ENCODE measurements at places on chromosomes 7 and 10. TPM values are rescaled to one million over a fixed set of nuclear protein-coding genes. Genes with fewer than 3 reads are reported as not detected.

GRCh38 chr10:130167707-130168106 is 31.5 kb downstream of the GLRX3 start:
- DNase-seq, result no peak

DNA sequence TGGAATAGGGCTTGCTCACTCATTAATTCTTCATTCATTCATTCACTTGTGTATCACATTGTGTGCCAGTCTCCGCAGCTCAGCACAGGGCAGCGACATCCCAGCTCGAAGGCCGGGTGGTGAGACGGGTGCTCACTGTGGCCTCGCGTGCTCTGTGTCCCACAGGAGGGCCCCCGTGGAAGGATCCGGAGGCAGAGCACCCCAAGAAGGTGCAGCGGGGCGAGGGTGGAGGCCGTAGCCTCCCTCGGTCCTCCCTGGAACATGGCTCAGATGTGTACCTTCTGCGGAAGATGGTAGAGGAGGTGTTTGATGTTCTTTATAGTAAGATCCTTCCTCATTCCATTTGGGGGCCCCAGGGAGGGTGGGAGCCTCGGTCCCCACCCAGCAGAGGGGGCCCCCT is 61.6 kb downstream of the GTF2IRD1 start:
- DNase-seq, result no peak

DNA sequence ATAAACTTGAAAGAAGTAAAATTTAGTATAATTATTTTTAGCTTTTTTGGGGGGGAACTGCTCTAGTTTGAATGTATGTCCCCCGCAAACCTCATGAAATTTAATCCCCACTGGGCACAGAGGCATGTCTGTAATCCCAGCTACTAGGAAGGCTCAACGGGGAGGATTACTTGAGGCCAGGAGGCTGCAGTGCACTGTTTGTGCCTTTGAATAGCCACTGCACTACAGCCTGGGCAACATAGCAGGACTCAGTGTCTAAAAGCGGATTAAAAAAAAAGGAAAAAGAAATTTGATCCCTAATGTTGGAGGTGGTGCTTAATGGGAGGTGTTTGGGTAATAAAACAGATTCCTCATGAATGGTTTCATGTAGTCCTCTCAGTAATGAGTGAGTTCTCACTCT is 43.1 kb upstream of the PHF14 start:
- DNase-seq, result no peak

DNA sequence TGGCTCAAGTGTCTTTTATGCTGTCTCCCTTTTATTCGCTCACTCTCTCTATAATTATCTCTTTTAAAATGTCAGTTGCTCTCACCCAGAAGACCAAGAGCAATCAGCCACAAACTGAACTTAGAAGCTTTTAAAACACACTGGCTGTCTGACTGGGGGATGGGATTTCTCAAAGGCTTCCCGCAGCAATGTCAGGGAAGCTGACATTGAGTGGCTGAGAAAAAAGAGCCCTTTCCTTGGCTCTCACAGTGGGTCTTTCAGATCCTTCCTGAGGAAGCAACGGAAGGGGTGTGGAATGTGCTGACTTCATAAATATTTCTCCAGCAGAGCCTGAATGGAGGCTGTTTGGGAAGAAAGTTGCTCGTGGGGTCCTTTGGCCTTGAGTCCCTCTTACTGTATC is 445.7 kb upstream of the C7orf33 start:
- DNase-seq, result no peak

GRCh38 chr10:109689785-109690184 is 233.5 kb downstream of the XPNPEP1 start:
- no peak for DNase-seq

- DNase-seq, result no peak
These were observed 28.3 kb downstream of the C10orf120 start for GRCh38 chr10:122671355-122671754.

- no peak for DNase-seq
These were observed 1.5 kb upstream of the SAP25 start for GRCh38 chr7:100575206-100575631.

DNA sequence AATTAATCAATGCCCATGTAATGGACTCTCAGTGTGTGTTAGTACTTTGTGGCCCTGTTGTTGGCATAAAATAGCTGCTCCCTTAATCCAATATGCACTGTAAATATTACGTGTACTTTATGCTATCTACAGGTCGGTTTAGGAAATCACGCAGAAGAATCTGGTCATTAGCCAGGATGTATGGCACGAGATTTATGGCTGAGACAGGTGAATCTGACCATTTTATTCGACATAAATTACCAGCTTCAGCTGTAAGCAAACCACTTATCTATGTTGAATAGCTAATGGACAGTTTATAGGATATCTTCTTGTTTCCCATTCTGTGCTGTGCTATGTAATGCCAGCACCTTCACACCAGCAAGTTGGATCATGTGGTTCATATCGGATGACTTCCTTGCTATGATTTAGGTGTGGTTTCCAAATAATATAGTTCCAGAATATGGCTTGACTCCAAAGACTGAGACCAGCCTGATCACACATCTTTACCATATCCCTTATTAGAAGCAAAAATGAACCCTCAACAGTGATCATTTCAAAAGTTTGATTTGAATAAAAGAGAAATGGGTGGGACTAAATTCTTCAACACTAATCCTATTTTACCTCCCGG is 301.4 kb downstream of the AHR start:
- no peak for DNase-seq

DNA sequence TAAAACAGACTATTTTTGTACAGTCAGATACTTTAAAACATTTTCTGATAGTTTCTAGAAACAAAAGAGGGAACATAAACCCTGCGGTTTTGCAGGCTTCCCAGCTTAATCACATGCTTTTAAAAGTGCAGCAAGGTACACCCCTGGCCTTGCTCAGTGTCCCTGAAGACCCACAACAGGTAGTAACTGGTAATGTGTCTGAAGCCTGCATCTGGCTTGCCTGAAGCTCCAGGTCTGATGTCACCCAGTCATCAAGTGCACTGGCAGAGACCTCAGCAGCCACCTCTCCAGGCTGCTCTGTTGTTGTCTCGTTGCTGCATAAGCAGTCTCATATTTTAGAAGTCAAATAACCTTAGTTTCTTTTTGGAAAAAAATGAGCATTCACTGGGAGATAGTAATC is 376.1 kb upstream of the MTPN start:
- no peak for DNase-seq

DNA sequence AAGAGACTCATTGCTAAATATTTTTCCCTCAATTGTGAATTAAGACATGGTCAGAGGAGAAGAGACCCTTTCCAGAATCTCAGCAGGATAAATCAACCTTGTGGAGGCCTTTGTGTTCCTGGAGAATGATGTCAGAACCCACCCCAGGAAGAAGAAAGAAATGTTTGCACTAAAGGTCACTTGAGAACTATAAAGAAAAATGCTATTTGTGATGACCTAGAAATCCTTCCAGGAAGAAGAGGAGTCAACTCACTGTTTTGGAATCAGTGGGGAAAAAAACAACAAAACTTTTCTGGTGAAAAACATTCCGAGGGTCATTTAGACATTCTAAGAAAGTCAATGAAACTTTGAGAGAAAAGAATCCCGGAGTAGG is 129.1 kb upstream of the ANKRD1 start:
- DNase-seq, result no peak

DNA sequence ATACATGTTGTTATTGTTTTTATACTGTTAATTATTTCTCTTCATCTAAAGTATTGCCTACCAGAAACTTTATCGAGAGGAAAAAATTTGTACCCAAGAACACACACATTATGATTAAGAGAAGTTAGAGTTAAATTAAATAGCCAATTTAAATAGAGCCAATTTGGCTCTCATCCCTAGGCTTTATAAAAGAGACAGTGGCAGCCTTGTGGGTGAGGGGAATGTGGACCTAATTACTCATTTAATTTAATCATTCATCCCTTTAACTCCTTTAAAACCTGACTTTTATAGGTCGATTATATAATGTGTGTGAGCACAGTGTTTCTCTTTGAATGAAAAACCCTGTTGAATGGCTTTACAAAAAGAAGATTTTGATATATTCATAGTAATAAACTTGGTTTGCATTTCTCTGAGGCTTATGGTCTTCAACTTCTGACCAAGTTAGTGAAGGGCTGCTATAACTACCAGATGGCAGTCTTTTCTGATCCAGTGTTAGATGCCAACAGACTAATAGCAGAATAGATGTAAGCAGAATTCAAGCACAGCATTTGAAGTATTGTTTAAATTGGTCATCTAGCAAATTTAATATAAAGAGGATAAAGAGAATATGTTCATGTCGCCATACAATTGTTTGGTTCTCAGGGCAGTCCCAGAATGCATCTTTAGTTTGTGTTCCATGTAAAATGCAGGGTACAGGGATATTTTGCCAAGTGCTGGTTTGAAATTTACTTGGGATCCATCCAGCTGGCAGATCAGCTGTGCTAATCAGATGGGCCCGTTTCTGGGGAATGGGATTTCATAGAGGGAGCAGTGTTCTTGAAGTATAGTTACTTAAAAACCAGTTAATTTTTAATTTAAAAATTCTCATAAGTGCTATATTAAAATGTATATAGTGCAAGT is 25.3 kb downstream of the ADD3 start:
- no peak for DNase-seq

GOLGA7B gene
- total RNA-seq, result 17.9 TPM
